Left hindlimb (tissue), 1 donor: ENCODE measurements at places on chromosomes 12 and 14.

GRCh38 chr14:50792634-50793068, 38.3 kb downstream of the NIN start:
- no peak for DNase-seq

DNA sequence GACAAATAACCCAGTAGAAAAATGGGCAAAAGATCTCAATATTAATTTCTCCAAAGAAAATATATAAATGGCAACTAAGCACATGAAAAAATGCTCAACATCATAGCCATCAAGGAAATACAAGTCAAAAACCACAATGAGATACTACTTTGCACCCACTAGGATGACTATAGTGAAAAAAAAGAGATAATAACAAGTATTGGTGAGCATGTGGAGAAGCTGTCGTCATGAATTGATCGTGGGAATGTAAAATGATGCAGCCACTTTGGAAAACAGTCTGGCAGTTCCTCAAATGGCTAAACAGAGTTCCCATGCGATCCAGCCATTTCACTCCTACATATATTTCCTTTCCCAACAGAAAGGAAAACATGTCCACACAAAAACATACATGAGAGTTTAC, 18.1 kb downstream of the JDP2 start:
- DNase-seq: no peak

DNA sequence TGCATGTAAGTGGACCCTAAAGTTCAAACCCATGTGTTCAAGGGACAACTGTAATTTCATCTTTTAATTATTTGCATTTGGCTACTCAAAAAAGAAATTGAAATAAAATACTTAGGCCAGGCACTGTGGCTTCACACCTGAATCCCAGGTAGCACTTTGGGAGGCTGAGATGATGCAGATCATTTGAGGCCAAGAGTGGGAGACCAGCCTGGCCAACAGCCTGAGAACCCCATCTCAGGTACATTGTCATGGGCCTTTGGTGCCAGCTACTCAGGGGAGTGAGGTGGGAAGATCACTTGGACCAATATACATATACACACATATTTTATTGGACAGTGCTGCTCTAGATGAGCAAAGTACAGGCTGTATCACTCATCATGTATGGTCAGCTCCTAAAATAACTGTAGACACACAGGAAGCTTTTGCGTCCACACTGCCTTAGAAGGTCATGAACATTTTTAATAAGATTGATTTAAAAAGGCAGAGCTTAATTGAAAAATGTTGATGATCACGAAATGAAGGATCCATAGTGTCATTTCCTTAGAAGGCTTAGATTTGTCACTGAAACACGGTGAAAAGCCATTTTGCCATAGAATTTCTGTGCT, 2.5 kb upstream of the ZCCHC8 start:
- DNase-seq: no peak

- no peak for DNase-seq
Observed at GRCh38 chr12:12943586-12944260, 8.2 kb downstream of the GPRC5D start.

DNA sequence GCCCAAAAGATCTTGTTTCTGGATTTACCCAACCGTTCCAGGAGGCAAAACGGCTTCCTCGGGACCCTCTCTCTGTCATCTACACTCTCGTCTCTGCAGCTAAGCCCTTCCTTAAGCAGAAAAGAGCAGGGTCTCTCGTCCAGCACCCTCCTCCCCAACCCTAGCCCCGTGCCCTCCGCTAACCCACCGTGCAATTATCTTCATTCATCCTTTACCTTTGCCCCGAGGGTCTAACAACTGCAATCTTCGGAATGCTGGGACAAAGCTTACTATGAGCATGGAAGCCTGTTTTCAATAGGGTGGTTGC, 276 bp upstream of the BMAL2 start:
- DNase-seq: no peak

- DNase-seq: no peak
Observed at GRCh38 chr14:58690801-58691516, 53.2 kb downstream of the DACT1 start.

DNA sequence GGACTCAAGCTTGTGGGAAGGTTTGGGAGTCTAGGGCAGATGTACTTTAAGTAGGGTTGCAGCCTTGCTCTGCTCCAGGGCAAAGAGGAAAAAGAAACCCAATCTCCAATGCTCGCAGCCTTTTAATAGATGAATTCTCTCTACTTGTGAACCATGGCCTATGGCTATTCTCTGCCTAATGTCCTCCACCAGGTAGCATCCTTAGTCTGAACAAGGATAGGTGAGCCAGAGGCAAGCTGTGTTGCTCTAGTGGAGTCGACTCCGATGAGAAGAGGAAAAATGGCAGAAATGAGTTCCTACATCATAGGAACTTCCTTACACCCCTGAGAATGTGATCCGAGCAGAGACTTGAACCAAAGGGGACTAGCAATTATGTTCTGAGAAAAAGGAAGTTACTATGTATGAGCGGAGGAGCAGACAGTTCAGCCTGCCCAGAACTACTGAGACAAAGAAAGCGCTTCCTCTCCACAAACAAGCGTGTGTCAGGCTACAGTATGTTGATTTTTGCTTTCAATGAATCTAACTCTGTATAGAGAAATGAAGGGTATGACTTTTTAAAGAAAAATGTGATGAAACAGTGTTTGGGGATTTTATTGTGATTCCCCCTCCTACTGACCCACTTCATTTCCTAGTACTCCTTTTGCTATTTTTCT, 153.6 kb upstream of the ARID2 start:
- no peak for DNase-seq

- peak; percentile 89 for DNase-seq
Observed at GRCh38 chr14:91113829-91114078, at the start of gene DGLUCY. TSS of gene DGLUCY (plus strand) at chr14:91114073. CDS start at chr14:91160295, 46,222 bp downstream.

GRCh38 chr12:69908203-69908602, 83.2 kb downstream of the MYRFL start:
- DNase-seq: no peak
